ENCODE measurements at places on chromosomes 3 and 15. TPM values are rescaled to one million over a fixed set of nuclear protein-coding genes. Genes with fewer than 3 reads are reported as not detected.

ZNF774 gene
- total RNA-seq = 4.3 TPM

IREB2 gene
- total RNA-seq = 14.5 TPM

SI gene
- total RNA-seq = not detected

GRIP2 gene
- total RNA-seq = 13.2 TPM

TMEM44 gene
- 6.4 TPM for total RNA-seq

IL17RD gene
- total RNA-seq = 2.1 TPM

GRCh38 chr3:164641071-164641470, 437.2 kb downstream of the SI start:
- no peak for DNase-seq

- no peak for DNase-seq
These were observed 473 bp downstream of the LSM3 start for GRCh38 chr3:14179114-14179465.

GRCh38 chr3:23884481-23884880, 32.3 kb downstream of the NKIRAS1 start:
- DNase-seq = no peak

DNA sequence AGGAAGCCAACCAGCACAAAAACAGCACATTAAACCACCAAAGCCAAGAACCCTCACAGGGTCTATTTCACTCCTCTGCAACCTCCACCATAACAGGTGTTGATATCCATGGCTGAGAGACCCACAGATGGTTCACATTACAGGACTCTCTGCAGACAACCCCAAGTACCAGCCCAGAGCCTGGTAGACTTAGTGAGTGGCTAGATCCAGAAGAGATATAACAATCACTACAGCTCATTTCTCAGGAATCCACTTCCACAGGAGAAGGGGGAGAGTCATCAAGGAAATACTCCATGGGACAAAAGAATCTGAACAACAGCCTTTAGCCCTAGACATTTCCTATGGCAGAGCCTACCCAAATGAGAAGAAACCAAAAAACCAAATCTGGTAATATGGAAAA, 168.1 kb upstream of the CD96 start:
- no peak for DNase-seq

DNA sequence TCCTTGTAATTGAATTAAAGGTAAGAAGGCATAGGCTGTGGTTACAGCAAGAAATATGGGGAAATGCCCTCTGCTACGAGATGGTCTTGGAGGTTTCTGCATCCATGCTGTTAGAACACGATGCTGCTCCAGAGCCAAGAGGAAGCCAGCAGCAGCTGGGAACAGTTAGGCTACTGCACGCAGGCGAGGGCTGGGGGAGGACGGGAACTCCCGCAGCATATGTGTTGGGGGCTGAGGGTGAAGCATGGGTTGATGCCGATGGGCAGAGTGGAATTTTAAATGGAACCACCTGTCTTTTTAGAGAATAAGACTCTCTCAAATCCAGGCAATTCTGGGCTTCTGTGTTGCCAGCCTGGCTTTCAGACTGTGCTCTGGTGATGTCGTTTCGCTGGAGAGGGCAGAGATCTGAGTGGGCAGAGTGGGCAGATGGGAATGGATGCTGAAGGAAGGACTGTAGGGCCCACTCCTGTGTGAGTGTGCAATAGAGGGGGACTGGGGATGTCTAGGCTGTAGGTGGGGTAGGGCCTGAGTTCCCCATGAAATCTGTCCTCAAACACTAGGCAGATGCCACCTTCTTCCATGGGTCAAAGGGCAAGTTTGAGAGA, 417.0 kb upstream of the TPM1 start:
- DNase-seq = no peak

- DNase-seq = no peak
These were observed 35.6 kb downstream of the FRMD5 start for GRCh38 chr15:44159492-44159891.

GRCh38 chr15:40367371-40367685, 9.3 kb downstream of the DISP2 start:
- no peak for DNase-seq

DNA sequence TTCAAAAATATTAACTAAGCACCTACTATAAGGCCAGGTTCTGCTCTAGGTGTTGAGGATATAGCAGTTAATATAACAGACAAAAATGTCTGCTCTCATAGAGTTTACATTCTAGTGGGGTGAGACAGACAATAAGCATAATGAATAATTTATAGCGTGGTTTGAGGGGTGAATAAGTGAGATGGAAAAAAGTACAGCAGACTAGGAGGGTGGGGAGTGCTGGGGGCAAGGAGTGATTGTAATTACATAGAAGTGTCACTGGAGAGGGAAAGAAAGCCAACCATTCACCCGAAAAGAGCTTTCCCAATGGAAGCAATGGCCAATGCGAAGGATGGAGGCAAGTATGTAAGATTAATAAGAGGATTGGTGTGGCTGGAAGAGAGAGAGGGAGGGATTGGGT, 552.9 kb upstream of the KCNMB2 start:
- DNase-seq = no peak
